Astrocyte of the cerebellum (primary cell): ENCODE measurements at places on chromosomes 2 and 18.

- DNase-seq, result no peak
Observed at GRCh38 chr2:71043531-71044407, 24.7 kb upstream of the NAGK start.

DNA sequence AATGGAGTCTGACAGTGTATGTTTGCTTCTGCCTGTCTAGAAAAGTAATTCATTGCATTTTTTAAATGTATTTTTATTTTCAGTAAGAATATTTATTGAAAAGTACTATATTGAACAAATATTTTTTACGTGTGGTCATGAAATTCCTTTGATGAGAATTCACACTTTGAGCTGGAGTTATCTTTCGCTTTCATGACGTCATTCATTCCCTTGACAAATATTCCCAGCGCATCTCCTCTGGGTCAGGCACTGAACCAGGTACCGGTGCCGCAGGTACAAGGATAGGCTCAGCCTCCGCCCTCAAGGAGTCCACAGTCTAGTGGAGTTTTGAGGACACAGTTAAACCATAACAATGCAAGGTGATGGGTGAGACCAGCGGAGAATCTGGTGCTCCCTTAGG, 60.2 kb downstream of the GNAL start:
- DNase-seq, result no peak

GRCh38 chr2:44045061-44045460, 49.3 kb upstream of the LRPPRC start:
- no peak for DNase-seq

GRCh38 chr2:108614043-108614545, 79.8 kb downstream of the LIMS1 start:
- DNase-seq, result no peak

- no peak for DNase-seq
Observed at GRCh38 chr2:158735822-158736580, 59.1 kb upstream of the DAPL1 start.

- peak; percentile 70 for DNase-seq
Observed at GRCh38 chr2:42101206-42102023, 53.6 kb downstream of the PKDCC start.

GRCh38 chr2:127106457-127106990, 430 bp downstream of the BIN1 start:
- no peak for DNase-seq

GRCh38 chr2:132677661-132678060, 7.7 kb upstream of the LYPD1 start:
- DNase-seq, result no peak

GRCh38 chr2:20558391-20559150, 92.3 kb downstream of the HS1BP3 start:
- no peak for DNase-seq

GRCh38 chr2:237427769-237428506, 14.0 kb upstream of the COL6A3 start:
- no peak for DNase-seq

DNA sequence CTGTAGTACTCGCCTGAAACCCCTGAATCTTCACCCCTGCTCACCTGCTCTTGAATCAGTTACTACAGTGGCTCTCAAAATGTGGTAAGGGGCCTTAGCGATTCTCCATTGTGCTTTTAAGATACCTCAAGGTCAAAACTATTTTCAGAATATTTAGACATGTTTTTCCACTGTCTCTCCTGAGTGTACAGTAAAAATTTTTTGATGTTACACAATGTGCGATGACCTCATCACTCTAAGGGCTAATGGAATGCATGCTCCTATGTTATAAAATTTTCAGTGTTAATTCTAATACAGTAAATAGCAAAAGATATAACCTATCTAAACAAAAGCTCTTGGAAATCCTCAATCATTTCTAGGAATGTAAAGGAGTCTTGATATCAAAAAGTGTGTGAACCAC, 336.9 kb upstream of the PKDCC start:
- DNase-seq, result no peak

GRCh38 chr2:227890495-227891079, 19.2 kb downstream of the DAW1 start:
- peak; percentile 55 for DNase-seq

DNA sequence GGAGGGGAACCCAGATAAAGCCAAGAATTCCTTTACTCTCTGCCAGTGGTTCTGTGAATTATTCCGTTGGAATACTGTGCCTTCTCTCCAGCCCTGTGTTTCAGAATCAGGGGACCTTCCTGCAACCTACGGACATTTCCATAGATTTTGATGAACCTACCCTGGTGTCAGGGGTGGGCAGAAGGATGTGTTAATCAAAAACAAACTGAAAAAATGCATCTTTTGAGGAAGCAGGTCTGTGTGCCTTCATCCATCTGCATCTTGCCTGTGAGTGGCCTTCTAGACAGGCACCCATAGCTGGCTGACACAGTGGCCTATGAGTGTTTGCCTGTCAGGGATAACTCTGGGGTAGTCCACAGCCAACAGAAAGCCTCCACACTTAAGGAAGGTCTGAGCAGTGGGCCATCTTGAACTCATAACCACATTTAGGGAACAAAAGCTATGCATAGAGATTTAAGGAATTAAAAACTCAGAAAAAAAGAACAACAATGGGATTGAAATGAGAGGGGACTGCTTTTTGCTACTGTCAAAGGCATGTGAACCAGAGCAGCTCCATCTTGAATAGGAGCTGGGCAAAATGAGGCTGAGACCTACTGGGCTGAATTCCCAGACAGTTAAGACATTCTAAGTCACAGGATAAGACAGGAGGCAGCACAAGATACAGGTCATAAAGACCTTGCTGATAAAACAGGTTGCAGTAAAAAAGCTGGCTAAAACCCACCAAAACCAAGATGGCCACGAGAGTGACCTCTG, 45.9 kb upstream of the ITGA6 start:
- DNase-seq, result no peak

DNA sequence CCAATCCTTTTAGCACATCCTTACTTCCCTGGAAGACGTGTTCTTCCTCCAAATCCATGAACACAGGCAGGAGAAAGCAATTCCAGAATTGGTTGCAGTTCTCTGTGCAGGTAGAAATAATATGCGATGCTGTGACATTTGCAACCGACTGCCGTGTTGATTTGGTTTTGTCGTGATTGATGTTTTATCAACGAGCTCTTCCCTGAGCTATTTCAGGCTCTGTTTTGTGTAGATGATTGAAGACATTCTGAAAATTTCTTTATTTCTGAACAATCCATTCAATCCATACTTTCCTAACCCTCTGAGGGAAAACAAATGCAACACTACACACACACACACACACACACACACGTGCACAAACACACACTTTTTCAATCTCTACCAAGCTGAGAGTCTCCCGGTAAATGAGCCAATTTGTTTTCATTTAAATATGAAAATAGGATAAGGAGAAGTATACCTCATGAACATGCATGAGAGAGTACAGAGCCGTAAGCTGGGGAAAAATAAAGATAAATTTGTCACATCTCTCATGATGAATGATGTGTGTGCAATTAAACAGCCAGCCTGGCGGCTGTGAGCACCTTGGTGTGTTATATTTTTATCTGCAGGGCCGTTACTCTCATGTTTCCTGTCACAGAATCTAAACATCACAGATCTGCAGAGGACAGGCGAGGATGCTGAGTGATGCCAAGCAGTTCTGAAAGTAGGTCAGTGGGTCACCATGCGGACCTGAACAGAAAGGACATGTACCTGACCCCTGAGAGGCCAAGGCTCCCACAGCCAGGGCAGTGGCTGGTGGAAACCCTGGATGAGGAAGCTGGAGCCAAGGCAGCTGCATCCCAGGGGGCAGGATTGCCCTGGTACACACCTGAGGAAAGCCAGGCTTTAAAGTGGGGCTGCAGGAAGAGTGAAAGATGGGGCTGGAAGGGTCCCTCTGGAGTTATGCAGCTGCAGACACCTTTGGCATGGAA, 64.8 kb downstream of the PDCL3 start:
- no peak for DNase-seq

DNA sequence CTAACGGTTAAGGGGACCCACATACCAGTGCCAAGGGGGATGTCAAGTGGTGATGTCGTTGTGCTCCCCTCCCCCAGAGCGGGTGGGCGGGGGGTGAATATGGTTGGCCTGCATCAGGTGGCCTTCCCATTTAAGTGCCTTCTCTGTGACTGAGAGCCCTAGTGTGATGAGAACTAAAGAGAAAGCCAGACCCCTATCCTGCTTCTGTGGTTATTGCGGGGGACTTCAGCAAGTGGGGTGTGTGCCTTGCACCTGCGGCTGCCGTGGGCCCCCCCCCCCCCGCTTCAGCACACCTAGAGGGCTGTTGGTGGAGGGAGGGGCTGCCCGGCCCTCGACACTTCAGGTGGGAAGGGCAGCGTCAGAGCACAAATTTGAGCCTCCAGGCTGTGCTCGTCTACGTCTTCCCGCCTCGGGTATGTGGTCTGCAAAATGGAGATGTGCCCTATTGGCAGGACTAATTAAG, 6.1 kb downstream of the CTDSP1 start:
- no peak for DNase-seq

GRCh38 chr18:37624318-37624717, 58.7 kb upstream of the CELF4 start:
- DNase-seq, result no peak

- no peak for DNase-seq
Observed at GRCh38 chr2:55452879-55453278, 33.2 kb upstream of the CCDC88A start.

DNA sequence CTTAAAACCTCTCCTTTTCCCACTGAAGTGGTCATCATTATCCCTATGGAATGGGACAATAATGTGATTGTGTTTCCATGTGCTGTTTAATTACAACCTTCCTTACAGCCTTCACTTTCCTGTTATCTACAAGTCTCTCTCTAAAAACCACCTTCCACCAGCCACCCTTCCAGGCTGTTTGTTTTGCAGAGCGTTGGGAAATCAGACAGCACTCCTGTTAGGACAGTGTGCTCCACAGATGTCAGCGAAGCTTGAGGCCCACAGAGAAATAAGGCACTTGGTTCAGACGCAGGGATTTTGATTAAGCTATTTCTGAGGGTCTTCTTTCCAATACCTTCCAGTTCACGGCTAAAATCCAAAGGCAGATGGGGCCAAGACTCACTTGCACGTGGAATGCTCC, 32.3 kb upstream of the ASPRV1 start:
- DNase-seq, result no peak

- DNase-seq, result no peak
Observed at GRCh38 chr2:68088940-68089339, 26.1 kb upstream of the C1D start.

- DNase-seq, result peak; percentile 49
Observed at GRCh38 chr2:196601430-196602306, 37.8 kb upstream of the CCDC150 start.

GRCh38 chr2:199201539-199201938, 256.2 kb downstream of the SATB2 start:
- no peak for DNase-seq

DNA sequence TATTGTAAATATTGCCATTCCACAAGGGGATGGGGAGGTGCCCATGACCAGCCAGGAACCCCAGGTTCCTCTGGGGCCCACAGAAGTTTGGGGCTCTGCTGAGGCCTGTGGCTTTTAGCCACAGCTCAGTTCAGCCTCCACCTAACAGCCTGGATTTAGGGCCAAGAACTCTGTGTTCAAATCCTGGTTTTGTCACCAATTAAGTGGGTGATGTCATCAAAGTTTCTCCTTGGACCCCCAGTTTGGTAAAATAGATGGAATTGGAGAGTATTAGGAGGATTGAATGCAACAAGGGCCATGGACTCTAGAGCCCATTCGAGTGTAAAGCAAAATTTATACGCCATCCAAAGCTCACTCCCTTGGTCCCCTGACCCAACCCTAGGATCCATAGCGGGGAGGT, 3.2 kb upstream of the FEV start:
- DNase-seq, result no peak

DNA sequence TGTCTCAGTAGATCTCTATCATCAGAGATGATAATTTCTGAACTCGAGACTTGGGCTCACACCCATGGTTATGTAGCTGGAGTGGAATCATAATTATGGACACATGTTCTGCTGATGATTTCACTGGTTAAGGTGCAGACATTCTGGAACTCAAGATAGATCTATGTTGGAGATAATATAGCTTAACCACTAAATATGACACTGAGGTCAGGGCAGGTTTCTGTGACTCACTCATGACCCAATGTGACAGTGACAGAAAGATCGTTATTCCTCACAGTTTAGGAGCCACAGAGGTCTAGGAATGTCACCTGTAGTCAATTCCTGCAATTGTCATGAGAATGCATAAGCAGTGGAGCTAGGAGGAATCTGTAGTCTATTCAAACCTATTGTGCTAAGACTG, 828.6 kb downstream of the TRIB2 start:
- DNase-seq, result no peak

DNA sequence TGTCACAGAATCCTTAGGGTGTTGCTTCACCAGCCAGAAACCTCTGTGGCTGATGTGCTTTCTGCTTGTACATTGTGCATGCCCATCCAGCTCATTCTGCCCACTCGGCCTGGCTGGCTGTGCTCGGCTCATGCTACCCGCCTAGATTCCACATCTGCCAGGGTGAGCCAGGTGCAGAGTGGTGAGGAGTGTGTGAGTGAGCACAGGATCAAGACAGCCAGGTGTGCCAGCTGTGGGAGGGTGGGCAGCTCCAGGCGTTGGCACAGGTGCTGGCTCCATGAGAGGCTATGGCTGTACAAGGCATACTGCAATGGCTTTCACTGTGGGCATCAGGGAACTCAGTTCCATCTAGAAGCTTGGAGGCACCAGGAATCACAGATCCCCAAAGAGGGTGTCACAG, 1321.8 kb upstream of the CRIM1 start:
- DNase-seq, result no peak

- no peak for DNase-seq
Observed at GRCh38 chr2:235048549-235048948, 96.7 kb downstream of the SH3BP4 start.

GRCh38 chr18:48679236-48679635, 140.4 kb downstream of the CTIF start:
- DNase-seq, result no peak

- DNase-seq, result peak; percentile 2
Observed at GRCh38 chr2:22221006-22221405, 1097.2 kb downstream of the TDRD15 start.

GRCh38 chr2:121075006-121075551, 209.9 kb downstream of the TFCP2L1 start:
- DNase-seq, result peak; percentile 87

DNA sequence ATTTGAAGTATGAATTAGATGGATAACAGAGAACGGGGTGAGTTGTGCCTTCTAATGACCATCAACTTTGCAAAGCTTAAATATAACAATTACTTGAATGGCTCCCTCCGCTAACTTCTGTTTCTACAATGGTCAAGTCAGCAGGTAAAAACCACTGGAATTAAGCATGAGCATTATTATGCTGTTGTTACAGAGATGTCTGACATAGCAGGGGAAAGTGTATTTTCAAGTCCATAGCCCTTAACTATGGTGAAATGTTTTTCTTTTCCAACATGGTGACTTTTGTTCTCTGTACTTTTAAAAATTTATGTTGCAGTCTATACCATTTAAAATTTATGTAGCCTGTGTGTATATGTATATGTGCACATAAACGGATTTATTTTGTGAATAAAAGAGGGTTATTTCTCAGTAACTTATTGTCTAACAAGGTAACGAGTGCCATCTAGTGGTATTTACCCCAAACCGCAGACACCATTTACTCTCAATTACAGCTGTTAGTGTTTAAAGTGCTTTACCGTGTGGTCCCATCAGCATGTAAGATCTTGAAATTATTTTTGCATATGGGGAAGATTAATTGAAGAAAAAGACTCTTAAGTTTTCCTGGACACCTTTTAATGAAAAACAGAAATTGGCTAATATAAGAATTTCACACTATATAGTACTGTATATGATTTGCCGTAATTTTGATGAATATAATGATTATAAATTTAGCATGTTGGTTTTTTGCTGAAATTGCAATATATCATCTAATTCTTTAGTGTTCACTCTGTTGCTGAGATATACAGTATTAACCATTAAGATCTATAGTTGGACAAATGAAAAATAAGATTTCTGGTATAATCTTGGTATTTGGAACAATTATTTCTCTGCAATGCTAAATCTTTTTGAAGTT, 78.2 kb downstream of the UBE2E3 start:
- DNase-seq, result no peak
